ENCODE measurements at places on chromosomes 3 and 15.
A peak's percentile ranks its signal among the peaks of the same experiment; 100 is the strongest.

DNA sequence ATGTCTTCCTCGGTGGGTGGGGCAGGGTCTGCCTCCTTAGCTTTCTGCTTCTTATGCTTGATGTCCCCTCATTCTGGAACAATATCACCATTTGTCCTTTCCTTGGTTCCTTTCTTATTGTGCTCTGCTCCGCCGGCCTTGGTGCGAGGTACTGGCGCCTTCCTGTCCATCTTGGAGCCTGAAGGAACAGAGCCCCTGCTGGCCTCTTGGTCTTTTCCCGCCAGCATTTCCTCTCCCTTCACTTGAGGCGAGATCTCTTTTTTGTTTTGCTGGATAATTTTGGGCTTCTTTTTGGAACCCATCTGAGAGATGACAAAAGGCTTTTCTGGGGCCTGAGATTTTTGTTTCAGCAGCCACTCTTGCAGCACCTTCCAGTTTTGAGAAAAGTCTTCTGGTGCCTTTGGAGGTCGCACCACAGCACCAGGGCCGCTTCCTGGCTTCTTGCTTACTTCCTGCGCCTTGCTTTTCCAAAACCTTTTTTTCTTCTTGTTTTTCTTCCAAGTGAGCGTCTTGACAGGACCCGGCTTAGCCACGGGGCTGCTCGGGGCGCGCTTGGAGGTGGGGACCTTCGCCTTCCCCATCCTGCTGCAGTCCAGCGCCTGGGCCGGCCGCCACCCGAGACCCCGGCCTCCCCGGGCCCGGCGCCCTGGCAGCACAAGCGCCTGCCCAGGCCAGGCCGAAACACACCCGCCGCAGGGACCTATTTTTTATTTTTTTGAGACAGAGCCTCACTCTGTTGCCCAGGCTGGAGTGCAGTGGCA lies 127.1 kb downstream of the KLF13 start:
- DNase-seq, result no peak

GRCh38 chr15:77312523-77312922 lies 107.4 kb downstream of the PEAK1 start:
- no peak for DNase-seq

- DNase-seq, result no peak
These were observed 492.5 kb upstream of the TGFBR2 start for GRCh38 chr3:30113906-30114305.

DNA sequence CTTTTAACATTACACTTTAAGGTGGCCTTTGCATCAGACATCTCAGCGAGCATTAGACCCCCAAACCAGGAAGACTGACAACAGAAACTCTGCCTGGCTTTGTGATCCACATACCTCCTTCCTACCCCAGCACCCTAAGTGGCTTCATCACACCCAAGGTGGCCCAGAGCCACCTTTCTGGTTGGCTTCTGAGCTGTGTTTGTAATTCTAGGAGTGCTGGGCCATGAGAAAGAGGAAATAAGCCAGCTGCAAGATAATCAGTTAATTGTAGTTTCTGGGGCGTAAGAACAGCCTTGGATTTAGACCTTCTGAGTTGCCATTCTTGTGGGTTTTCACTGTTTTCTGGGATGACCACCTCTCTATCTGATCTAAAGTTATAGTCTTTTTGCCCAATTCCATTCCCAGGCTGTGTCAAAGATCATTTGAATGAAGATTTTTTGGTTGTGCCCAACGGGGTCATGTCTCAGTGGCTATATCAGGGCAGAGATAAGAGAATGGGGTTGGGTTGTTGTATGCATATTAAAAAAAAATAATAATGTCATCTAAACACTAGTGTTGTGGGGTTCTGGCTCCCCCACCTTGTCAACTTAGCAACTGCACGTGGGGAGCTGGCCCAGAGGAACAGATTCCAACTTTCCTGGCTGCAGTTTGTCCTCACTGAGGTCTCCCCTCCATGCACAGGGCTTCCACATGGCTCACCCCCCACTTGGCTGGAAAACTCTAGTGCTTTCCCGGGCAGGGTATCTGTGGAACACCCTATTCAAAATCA lies 234.8 kb upstream of the WNT5A start:
- DNase-seq, result peak; percentile 45

DNA sequence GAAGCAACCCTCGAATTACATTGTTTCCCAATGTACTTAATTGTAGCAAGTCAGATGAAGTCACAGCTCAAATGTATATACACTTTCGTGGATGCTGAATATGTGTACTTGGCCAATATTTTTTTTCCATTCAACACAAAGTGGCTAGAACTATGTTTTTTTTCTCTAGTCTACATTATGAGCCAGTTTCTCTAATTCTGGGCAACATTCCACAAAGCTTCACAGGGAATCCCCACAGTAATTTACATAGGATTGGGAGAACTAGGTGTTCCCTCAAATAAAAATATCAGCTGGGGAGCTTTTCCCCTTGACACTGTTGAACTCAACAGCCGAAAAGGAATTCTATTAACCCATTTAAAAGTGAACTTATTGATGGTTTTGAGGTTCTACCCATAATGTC lies 493.1 kb downstream of the MECOM start:
- DNase-seq, result no peak

GRCh38 chr15:43552256-43552655 lies 34.8 kb downstream of the MAP1A start:
- DNase-seq, result no peak

- DNase-seq, result peak; percentile 23
These were observed 67.2 kb downstream of the WDR76 start for GRCh38 chr15:43893956-43894355.

DNA sequence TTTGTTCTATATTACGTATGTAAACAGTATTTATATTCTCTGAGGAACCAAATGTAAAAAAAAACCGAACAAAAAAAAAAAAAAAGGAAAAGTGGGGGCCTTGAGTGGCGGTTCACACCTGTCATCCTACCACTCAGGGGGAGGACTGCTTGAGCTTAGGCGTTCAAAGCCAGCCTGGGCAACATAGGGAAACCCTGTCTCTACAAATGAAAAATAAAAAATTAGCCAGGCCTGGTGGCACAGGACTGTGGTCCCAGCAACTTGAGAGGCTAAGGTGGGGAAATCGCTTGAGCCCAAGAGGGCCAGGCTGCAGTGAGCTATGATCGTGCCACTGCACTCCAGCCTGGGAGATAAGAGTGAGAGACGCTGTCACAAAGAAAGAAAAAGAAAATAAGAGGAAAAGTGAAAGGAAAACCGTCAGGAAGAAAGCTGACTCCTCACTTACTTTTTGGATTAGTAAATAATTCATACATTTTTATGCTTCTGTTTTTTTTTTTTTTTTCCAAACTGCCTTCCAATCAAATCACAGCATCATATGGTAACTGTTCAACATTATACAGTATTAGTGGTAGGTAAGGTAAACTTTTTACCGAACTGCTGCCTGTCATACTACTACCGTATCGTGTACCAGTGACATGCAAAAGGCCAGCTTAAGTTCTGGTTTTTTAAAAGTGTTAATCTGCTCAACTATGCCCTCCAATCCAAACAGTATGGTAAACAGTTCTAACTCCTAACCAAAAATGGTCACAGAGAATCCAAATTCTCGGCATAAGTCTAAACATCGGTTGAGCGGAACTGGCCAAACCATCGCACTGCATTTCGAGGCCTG lies 1.2 kb downstream of the PHC3 start:
- no peak for DNase-seq

DNA sequence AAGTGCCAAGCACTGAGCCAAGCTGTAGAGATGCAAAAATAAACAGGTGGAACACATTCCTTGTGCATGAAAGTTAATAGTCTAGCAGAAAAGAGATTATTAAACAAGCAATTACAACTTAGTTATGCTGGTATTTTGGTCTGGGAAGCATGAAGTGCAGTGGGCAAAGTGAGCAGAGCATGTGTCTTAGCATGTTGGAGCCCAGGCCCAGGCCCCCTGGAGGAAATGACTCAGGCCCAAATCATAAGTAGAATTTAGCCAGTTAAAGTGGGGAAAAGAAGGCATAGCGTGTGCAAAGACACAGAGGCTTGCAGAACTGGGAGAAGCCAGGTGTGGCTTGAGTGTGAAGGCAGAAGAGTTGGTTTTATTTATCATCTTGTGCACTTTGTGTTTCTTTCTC lies 163.8 kb upstream of the ATP11B start:
- no peak for DNase-seq

GRCh38 chr15:31285772-31286261 lies 40.8 kb upstream of the KLF13 start:
- no peak for DNase-seq

- no peak for DNase-seq
These were observed 112.9 kb downstream of the OXNAD1 start for GRCh38 chr3:16377847-16378302.

All from SK-N-SH (cell line).